8988T (cell line): ENCODE measurements at places on chromosomes 5 and 9.

GRCh38 chr5:80149161-80149609 lies 106.7 kb downstream of the SERINC5 start:
- no peak for DNase-seq

DNA sequence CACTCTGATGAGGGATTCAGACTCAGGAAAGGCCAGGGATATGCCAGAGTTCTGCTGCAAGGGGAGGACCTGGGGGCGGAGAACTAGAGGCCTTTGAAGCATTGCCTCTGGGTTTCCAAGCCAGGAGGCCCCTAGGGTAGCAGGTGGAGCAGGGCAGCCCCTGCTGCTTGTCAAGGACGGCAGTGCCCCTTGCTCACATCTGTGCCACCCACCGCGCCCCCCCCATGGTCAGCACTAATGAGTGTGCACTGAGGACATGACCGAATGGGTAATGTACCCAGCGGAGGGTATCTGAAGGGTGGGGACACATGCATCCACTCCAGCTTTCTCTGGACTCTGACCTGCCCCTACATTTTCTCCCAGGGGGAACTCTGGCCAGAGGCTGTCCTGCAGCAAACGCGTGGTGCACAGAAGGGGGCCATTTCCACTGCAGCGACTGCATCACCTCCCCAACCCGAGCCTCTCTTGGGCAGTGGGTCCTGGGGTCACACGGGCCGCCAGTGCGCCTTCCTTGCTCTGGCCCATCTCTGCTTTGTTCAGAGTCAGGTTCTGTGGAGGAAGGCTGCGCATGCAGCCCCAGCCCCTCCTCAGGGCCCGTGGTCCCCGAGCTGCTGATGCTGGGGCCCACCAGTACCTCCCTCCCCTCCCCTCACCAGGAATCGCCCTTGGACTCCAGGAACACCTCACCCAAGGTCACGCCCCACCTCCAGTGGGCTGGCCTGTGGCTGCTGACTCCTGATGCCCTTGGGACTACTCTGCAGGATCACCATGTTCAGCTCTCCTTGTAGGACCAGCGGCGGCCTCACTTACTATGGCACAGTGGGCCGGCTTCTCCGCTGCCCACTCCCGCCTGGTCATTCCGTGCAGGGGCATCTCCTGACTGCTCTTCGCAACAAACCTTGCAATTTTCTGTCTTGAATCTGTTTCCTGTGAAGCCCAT lies 31.2 kb downstream of the STC2 start:
- DNase-seq, result no peak

DNA sequence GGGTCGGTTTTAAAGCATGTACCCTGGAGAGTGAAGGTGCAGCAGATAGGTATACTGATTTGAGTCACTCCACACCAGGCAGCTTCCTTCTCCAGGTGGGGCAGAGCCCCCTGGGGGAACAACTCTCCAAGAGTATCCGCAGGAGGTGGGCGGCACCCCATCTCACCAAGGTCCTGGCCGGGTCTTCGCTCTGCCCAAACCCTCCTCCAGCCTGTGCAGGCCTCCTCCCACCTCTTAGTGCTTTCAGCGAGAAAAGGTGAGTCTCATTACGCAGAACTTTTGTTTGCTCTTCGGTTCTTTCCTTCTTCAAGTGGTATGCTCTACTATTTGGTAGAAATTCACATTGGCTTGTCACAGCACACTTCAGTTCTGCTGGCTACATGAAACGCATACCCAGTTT lies 13.7 kb downstream of the SPACA9 start:
- DNase-seq, result no peak

GRCh38 chr5:35513612-35514011 lies 104.1 kb upstream of the SPEF2 start:
- no peak for DNase-seq

GRCh38 chr5:90793183-90793582 lies 234.6 kb downstream of the ADGRV1 start:
- DNase-seq, result no peak

- no peak for DNase-seq
These were observed 454.8 kb upstream of the CDH10 start for GRCh38 chr5:25099538-25099937.

- DNase-seq, result no peak
These were observed 88.9 kb upstream of the TYRP1 start for GRCh38 chr9:12604164-12604821.

GRCh38 chr5:158881091-158881880 lies 218.4 kb downstream of the EBF1 start:
- no peak for DNase-seq

DNA sequence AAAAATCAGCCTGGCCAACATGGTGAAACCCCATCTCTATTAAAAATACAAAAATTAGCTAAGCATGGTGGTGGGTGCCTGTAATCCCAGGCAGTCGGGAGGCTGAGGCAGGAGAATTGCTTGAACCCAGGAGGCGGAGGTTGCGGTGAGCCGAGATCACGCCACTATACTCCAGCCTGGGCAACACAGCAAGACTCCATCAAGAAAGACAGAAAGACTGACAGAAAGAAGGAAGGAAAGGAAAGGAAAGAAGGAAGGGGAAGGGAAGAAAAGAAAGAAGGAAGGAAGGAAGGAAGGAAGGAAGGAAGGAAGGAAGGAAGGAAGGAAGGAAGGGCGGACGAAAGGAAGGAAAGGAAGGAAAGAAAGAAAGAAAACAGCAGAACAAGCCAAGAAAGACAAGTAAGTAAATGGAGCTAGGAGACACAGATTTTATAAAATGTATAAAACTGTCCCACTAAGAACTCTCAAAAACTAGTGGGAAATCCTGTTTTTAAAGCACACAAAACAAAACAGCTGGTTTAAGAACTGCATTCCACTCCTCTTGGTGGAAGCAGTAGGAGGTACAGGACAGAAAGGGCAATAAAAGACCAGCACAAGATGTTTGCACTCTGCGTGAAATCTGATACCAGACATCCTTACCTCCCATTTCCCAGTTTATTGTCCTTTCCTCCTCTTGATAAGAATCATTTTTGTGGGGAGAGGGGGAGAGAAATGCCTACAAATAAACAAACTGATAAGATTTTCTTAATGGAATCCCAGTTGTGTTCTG lies 46.7 kb downstream of the MYO10 start:
- no peak for DNase-seq

DNA sequence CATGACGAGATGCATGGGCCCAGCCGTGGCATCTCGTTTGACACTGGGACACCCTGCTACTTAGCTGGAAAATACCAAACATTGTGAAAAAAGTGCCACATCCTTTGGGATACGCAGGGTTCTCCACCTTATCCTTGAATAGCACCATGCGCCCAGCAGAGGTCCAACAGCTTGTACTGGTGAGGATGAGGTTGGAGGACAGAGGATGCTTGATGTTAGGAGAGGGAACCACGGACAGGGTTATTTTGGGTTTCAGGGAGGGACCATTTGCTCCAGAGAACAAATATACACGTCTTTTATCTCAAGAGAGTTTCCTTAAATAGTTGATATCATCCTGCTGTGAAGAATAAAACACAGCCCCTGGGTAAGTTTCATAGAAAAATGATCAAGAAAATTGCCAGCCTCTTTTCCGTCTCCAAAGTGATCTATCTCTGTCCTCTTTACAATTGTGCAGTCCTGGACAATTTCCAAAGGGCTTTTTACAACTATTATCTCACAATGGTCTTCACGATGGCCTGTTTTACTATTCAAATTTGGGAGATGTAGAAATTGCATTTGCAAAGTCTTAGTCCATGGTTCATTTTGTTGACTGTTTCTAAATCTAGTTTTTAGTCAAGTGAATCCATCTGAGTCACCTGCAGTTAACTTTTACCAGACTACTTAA lies 19.9 kb upstream of the FRRS1L start:
- DNase-seq, result no peak

GRCh38 chr5:75481024-75481423 lies 30.4 kb downstream of the CERT1 start:
- no peak for DNase-seq

DNA sequence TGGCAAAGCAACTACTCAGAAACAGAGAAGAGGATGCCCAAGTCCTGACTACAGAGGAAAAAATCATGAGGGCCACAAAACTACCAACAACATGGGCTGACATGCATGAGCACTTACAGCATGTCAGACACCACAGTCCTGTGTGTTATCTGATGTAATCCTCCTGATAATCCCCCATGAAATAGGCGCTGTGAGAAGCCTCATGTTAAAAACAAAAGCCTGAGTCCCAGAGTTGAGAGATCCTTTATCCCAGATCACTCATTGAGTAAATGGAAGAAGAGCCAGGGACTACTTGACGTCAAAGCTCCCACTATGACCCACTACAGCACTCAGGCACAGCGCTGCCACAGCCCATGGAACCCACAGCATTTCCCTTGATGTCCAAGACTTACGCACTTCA lies 7.2 kb upstream of the SPOCK1 start:
- DNase-seq, result no peak

- peak; percentile 92 for DNase-seq
These were observed at the start of gene IL11RA for GRCh38 chr9:34651876-34652601. Gene IL11RA, plus strand, starts transcription at chr9:34652185. Its CDS starts 3,033 bp downstream, at chr9:34655218.
